ENCODE measurements at places on chromosomes 16 and 17.

GRCh38 chr17:36742267-36743000, 141.1 kb downstream of the MRM1 start:
- no peak for DNase-seq

GRCh38 chr16:2179107-2179501, 17.3 kb downstream of the CASKIN1 start:
- DNase-seq = no peak

- no peak for DNase-seq
Observed at GRCh38 chr16:68470461-68471150, 22.3 kb upstream of the SMPD3 start.

DNA sequence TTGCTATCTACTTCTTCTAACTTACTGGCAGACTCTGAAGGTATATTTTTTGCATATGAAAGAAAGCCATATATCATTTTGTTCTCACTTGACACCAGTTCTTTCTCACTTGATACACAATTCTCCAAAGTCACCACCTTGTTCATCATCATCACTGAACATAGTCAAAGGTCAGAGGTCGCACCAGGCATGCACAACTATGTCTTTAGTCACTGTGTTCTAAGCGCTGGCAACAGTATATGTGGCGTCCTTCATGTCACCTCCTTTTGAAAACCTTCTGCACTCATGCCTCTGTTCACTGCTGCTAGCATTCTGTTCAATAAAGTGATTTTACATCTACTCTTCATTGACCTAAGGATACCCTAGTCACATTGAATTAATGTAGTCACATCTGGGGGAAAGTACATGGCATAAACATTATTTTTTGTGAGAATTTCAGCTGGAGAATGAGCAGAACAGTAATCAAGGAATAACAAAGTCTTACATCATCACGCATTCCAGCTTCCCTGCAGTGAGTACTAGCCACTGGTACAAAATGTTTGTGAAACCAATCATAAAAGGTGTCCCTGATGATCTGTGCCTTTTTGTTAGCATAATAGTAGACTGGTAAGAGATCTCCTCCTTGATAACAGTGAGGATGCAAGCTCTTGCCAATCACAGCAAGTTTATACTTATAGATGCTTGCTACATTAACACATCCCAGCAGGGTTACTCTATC, 20.5 kb upstream of the TBX4 start:
- DNase-seq = peak; percentile 20

DNA sequence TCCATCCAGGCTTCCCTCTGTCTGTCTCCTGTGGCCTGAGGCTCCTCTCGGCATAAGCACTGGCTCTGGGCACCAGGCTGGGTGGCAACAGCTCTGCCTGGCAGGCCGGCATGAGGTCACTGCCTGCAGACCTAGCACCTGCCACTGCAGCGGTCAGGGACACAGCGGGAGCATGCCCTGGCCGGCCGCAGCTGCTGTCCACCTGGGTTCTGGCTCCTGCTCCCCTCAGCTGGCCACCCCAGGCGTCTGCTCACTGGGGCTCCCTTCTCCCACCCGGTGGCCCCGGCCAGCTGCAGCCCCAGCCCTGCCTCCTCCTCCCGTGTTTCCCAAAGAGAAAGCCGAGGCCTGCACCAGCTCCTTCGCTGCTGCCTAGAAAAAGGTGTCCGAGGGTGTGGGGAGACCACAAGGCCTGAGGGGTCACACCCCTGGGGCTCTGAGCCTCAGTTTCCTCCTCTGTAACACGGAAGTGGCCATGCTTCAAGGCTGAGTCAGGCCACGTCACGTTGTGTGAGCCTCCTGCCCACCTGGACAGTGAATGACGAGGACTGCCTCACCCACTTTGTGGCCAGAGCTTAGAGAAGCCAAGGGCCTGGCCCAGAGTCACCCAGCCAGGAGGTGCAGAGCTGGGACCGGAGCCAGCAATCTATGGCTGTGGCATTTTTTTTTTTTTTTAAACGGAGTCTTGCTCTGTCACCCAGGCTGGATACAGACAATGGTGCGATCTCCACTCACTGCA, 6.7 kb downstream of the NTHL1 start:
- no peak for DNase-seq

DNA sequence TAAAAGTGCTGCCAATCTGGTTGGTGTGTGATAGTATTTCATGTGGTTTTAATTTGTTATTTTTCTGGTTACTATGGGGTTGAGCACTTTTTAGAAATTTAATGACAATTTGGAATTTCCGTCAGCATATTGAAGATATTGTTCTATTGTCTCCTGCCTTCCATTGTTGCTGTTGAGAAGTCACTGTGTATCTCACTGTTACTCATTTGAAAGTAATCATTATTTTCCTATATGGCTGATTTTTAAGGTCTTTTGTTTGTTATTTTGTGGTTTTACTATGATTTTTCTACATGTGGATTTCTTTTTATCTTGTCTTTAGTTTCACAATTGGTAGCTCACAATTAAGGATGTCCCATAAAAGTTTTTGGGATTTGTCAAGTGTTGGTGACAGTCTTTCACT, 8.2 kb downstream of the KRT26 start:
- DNase-seq = no peak

DNA sequence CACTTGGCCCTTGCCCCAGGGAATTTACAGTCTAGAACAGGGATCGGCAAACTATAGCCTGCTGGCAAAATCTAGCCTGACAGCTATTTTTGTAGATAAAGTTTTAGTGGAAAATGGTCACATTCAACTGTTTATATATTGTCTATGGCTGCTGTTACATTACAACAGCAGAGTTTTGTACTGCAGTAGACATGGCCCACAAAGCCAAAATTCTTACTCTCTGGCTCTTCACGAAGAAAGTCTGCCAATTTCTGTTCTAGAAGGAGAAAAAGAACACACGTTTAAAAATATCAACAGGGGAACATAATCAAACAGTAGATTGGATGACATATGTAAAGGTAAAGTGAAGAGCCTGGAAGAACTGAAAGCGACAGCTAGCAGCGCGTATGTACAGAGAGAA, 33.2 kb upstream of the CCDC182 start:
- DNase-seq = no peak

DNA sequence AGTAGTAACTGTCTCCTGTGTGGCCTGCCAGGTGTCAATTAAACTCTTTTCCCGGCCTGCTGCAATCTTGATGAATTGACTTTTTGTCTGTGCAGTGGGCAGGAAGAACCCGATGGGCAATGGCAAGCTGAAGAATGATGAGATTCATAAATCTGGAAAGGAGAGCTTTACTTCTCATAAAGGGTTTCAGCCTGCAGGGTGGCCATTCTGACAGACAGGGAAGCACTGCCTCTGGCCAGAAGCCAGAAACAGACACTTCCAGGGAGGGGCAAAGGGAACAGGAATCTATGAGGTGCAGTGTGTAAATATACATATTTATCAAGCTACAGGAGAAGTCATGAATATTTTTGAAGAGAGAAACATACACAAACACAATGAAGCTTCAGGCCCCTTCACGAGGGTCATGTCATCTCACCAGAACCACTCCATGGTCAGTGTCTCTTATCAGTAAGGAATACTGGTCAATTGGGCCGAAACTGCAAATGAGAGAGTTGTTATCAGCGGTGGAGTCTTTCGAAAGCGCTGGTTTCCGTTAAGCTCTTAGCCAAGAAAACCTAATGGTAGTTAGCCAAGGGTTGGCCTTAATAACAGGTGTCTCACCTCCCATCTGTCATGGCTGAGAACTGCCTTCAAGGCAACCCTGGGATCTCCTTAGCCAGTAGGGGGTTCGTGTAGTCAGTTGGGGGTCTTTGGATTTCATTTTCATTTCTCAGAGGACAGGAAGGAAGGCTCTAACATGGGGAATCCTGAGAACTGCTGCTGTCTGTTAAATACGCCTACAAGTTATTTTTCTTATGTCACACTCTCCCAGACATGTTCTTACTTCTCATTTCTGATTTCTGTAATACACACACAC, 1.2 kb upstream of the NARF start:
- no peak for DNase-seq

DNA sequence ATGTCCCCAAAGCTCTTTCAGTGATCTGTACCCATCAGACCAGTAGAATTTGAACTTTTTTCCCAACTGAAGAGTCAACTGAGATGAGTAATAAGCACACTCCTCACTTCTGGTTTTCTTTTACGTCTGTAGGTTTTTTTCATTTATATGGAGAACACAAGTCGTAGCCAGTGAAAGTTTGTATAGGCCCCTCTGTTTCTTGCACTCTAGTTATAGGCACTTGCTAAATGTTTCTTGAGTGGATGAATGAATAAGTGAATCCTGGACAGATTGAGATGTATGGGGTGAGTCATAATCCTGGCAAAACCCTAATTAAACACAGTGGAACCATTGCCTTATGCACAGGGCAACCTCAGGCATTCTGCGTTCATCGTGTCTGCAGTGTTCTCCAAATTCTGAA, 193.7 kb upstream of the TBX2 start:
- DNase-seq = peak; percentile 13

GRCh38 chr17:21772321-21772720, 80.0 kb downstream of the KCNJ18 start:
- DNase-seq = no peak

DNA sequence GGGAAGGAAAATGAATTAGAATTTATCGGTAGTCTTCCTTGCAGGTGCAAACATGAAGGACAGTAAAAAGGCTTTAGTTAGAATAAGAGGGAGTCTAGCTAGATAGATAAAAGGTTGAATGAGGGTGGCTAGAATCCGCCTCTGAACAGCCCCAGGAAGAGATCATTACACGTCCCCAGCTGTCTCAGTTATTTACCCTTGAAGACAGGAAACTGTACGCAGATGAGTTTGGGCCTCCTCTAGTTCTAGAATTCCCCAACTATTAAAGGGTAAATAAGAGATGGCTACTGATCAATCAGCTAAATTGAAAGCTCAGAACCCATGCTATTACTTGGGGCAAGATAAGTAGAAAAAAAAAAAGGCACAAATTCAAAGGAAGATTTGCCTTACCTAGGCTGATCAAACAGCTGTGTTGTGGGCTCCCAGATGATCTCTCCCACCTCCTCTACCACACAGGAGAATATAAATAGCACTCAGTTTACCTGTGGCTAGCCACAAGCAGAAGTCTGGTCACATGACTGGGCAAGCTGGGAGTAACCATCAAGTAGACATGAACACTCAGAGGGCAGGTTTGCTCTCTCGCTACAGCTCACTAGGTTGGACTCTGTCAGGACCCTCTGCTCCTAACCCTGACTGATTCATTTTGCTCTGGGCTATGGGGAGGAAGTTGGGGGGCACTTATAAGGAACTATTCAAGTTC, 17.0 kb downstream of the FAM117A start:
- DNase-seq = no peak

DNA sequence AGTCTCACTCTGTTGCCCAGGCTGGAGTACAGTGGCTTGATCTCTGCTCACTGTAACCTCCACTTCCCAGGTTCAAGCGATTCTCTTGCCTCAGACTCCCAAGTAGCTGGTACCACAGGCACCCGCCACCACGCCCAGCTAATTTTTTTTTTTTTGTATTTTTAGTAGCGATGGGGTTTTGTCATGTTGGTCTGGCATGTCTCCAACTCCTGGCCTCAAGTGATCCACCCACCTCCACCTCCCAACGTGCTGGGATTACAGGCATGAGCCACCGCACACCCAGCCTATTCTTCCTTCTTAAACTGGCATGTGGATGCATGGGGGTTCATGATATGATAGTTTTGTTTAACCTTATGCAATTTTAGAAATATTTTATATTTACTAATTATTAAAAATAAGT, 39.4 kb upstream of the VWA3A start:
- DNase-seq = no peak

GRCh38 chr17:66304304-66305174, 2.1 kb downstream of the PRKCA start:
- no peak for DNase-seq

DNA sequence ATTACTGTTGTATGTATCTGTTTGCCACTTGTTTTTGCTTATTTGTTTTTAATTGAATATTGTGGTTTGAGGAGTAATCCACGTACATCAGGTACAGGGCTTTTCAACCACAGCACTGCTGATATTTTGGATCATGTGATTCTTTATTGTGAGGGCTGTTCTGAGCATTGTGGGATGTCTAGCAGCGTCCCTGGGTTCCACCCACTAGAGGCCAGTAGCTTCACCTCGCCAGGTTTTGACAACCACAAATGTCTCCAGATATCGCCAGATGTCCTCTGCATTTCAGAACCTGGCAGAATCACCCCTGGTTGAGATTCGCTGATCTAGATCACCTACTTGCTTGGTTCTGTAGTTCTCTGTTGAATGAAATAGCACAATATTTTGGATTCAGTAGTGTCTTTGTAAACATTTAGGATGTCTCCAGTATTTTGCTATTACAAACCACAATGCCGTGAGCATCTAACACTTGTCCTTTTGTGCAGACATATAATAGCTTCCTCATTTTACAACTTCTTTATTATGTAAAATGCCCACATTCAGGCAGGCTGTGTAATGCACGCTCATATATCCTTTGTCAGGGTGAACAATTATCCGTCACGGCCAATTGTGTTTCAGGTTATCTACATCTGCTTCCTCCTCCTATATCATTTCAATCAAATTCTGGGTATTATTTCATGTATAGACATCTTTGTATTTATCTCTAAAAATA, 380.3 kb downstream of the SNX29 start:
- no peak for DNase-seq

GRCh38 chr16:28104404-28104803, 40.9 kb upstream of the GSG1L start:
- DNase-seq = no peak

DNA sequence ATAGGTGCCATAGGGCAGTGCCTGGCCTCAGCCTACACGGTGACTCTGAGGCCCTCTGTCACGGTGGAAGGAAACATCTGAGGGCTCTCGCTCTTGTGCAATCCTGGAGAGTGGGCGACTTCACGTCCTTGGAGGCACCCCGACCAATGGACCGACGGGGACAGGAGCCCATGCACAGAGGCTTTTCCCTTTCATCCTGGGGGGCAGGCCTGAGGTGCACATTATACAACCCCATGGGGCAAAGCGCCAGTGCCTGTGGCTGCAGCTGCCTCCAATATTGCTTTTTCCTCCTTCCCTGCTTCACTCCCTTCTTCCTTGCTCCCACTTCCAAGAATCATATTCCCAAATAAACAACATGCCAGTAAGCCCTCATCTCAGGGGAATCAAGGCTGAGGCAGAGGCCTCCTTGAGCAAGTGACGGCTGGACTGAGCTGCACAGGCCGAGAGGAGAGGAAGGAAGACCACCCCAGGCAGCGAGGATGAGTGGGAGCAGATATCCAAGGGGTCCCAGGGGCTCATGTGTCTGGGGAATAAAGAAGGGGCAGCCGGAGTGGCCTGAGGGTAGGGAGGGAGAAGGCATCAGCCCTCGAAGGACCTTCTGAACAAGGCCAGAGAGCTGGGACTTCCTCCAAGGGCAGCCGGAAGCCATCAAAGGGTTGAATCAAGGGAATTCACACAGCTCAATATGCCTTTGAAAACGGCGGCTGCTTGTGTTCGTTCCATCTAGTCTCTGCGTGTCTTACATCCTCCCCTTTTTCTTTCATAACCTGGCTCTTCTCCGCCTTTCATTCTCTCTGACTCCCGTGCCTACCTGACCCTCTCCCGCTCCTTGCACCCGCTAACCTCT, 42.6 kb upstream of the RPL38 start:
- DNase-seq = no peak

GRCh38 chr17:28216052-28216451, 102.9 kb upstream of the TMEM97 start:
- no peak for DNase-seq
